ENCODE measurements at places on chromosomes 4 and X. TPM values are rescaled to one million over a fixed set of nuclear protein-coding genes. Genes with fewer than 3 reads are reported as not detected.

The GIMD1 gene
- not detected for total RNA-seq

The ADH1A gene
- total RNA-seq: not detected

The SOX3 gene
- 2.4 TPM for total RNA-seq

The MID1 gene
- total RNA-seq: 7.7 TPM

The SLC10A4 gene
- total RNA-seq: 7.7 TPM

The MAOA gene
- total RNA-seq: 13.5 TPM

The PIN4 gene
- 16.3 TPM for total RNA-seq

- no peak for DNase-seq
Observed at GRCh38 chr4:3114377-3114776, 39.9 kb downstream of the HTT start.

- no peak for DNase-seq
Observed at GRCh38 chrX:69050051-69050765, 115.0 kb downstream of the PJA1 start.

GRCh38 chr4:182645511-182645910 is 271.7 kb downstream of the DCTD start:
- no peak for DNase-seq

GRCh38 chrX:132732236-132732635 is 226.2 kb downstream of the HS6ST2 start:
- no peak for DNase-seq

DNA sequence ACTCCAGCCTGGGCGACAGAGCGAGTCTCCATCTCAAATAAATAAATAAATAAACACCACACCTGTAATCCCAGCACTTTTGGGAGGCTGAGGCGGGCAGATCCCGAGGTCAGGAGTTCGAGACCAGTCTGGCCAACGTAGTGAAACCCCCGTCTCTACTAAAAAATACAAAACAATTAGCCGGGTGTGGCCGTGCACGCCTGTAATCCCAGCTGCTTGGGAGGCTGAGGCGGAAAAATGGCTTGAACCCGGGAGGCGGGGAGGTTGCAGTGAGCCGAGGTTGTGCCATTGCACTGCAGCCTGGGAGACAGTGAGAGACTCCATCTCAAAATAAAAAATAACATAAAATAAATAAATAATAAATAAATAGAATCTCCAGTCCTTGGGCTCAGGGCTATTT is 185.8 kb downstream of the SHOX start:
- DNase-seq: no peak

GRCh38 chr4:143185253-143186107 is 763 bp downstream of the USP38 start:
- DNase-seq: no peak

DNA sequence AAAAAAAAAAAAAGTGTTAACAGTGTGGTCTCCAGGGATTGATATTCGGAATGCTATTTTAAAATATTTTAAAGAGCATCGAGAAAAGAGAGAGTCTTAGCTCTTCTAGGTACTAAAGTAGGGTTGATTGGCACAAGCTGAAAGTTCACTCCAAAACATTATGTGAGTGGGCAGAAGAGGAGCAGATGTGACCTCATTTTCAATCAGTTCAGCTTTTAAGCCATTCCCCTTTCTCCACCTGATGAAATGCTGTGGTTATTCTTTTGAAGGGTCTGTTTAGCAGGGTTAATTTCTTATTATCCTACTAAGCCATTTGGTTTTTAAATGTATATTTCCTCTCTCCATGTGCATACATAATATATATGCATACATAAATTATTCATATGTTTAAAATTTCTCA is 69.2 kb downstream of the GALNT7 start:
- no peak for DNase-seq

DNA sequence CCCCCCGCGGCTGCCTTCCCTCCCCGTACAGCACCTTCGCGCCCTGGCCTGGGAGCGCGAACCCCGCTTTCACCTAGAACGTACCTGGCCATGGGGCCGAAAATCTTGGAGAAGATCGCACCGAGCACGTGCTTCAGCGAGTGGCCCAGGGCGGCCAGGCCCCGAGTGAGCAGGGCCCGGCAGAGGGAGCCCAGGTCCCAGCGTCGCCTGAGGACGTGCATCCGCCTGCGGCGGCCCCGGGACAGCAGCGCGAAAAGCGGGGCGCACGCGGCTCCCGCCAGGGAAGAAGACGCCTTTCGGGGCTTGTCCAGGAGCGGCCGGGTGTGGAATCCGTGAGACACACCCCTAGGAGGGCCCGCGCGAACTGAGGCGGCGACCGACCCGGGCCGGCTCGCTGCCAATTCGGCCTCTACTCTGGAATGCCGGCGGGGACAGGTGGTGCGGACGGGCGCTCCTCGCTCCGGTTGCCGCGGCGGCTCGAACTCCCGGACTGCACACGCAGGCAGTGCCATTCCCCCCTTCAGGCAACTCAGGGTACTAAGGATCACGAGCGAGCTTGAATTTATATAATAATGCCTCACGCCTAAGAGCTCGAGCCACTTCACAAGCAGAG is at the start of gene HS6ST2:
TSS of gene HS6ST2 (minus strand) at position 539 of the 613 bp plus-strand sequence.
- no peak for DNase-seq

- DNase-seq: no peak
Observed at GRCh38 chr4:7023486-7023885, 19.7 kb upstream of the TADA2B start.

DNA sequence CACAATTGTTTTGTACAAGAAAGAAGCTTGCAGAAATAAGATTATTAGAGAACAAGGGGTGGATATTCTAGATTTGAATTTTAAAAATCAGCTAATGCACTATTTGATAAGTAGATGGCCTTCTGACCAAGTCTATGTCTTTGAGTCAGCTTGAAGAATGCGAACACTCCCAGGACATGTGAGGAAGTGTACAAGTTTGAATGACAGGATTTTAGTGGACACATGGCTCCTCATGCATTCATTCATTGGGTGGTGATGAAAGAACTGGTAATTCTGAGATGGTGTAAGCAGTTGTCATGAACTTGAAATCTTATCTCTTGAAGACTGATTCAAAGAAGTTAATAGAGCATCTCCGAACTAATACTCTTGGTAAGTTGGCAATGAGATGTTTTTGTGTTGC is 548.2 kb upstream of the CNKSR2 start:
- DNase-seq: no peak

DNA sequence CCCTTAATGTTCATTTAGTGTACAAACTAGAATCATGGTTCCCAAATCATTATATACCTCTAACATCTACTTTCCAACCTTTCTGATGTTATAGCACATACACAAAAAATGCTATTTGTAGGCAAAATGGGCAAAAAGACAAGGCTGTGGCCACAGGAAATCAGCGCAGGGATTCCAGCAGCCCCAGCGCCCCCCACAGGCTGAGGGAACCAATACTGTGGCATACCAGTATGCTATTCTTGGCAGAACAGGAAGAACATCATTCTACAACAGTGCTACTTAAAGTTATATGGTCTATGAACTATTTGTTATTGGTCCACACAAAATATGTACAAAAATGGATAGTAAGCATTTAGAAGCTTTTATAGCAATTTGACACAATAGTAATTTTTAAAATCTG is 25.3 kb downstream of the STEEP1 start:
- no peak for DNase-seq

GRCh38 chr4:8266508-8266907 is 3.0 kb upstream of the HTRA3 start:
- DNase-seq: no peak

GRCh38 chr4:155271557-155271956 is 63.1 kb downstream of the NPY2R start:
- DNase-seq: no peak

GRCh38 chrX:139126493-139126892 is 404.0 kb upstream of the F9 start:
- DNase-seq: no peak

GRCh38 chrX:29926659-29927058 is 288.7 kb upstream of the MAGEB2 start:
- no peak for DNase-seq

GRCh38 chr4:15793506-15794363 is 15.6 kb downstream of the CD38 start:
- DNase-seq: no peak

DNA sequence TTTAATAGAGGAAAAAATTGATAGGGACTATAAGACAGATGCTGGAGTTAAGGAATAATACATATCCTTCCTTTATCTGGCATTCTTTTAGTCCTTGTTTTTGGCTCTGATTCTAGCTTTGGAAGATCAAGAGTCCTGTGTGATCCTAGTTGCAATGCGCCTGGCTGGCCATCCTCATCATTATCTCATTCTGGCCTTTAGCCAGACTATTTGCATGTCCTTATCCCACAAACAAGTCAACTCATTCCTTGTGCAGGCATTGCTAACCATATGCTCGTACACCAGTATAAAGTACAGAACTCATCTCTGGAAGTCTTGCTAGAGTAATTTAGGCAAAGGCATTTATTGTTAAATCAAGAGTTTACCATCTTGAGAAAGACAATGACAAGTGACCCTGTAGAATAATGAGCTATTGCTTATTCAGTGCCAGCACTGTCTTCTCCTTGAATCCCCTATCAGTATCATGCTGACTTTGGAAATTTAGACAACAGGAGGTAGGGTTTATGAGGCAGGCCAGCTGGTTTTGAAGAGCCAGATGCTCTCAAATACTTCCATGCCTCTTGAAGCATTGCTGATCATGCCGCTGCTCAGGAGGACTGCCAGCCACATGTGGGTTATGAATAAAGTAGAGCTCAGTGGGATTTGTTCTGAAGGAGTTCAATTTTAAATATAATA is 1730.3 kb upstream of the TENM3 start:
- no peak for DNase-seq
